ENCODE measurements at places on chromosomes 5 and 9. TPM values are rescaled to one million over a fixed set of nuclear protein-coding genes. Genes with fewer than 3 reads are reported as not detected.

Gene RPL37
- total RNA-seq: 1,565 TPM

Gene IL5
- total RNA-seq: 2.6 TPM

Gene OBP2B
- total RNA-seq: not detected

Gene PCDHGA6
- 0.10 TPM for total RNA-seq

Gene PCDHGC5
- not detected for total RNA-seq
